Activated CD4-positive, alpha-beta T cell treated with anti-CD3 and anti-CD28 coated beads for 4 hours (primary cell): ENCODE measurements at places on chromosomes 5 and 9.
A peak's percentile ranks its signal among the peaks of the same experiment; 100 is the strongest.

DNA sequence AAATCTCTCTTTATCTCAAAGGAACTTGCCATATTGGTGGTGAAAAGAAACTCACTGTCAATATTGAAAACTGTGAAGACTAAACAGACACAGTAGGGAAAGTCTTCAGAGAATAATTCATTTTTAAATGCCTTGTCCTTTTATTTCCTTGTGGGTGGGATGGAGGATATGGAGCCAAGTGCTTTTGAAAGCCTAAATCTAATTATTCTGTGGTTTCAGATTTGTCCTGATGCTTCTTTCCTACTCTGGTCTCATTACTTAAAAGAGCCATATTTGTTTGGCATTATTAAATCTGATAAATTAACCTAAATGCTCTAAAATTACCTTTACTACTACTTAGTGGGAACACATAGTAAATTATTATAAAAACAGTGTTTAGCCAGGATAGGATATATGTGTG, 258.3 kb upstream of the EFNA5 start:
- DNase-seq, result no peak

- DNase-seq, result no peak
Measured at GRCh38 chr9:36214571-36214970, 23.9 kb downstream of the CLTA start.

GRCh38 chr5:181142054-181142453, 5.3 kb upstream of the OR2V2 start:
- no peak for DNase-seq

DNA sequence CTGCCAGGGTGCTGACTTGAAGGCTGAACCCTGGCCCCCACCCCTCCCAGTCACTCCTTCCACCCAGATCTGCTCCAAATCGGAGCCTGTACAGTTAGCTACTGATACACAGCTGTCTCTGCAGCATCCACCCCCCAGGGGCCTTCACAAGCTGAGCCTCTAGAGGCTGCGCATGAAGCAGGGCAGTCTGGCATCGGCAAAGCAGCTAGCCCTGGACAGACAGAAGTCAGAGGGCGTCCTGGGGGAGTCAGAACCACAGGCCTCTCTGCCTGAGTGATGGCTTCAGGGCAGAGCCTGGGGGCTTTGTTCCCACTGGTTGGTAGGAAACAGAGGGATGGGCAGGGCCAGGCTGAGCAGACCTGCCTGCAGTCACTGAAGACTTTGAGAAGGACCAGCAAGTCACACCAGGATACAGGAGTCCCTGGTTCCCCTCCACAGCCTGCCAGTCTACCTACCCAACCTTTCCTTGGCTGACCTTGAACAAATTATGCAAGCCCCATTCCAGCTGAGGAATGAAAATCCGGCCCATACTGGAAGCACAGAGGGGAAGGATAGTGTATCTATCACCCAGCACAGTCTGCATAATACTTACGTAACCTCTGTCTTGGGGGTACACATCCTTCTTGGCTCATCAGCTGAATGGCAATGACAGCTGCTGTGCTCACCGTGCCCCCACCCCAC, 8.8 kb downstream of the VDAC1 start:
- no peak for DNase-seq

GRCh38 chr5:54362434-54362833, 52.1 kb upstream of the ARL15 start:
- no peak for DNase-seq

DNA sequence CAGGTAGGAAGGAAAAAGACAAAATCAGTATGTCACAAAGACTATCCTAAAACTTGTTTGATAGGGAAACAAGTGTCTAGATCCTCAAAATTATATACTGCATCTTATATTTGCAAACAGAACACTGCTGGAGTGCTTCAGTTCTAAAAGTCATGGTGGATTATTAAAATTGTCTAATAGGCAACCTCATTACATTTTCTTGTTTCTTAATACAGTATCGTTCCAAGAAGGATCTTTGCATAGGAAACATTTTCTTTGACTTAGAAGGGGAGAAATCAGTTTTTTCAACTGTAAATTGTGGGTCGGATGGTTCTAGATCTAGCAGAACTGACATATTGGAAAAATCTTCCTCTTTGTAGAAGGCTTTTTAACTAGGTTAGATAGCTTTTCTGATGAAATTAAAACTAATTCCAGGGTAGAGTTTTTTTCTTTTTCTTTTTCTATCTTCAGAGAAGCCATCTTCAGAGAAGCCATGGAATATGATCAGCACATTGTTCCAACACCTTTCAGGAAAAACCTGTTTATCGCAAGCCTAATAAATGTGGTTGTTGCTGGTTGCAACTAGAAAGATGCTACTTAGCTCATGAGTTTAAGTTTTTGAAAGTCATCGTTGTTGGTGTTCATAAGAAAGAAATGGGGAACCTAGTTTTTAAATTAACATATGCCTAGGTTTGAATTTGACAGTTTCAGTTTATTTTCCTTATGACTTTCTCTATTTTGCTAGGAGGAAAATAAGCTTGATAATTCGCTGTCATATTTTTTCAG, 7.4 kb downstream of the CPEB4 start:
- no peak for DNase-seq

DNA sequence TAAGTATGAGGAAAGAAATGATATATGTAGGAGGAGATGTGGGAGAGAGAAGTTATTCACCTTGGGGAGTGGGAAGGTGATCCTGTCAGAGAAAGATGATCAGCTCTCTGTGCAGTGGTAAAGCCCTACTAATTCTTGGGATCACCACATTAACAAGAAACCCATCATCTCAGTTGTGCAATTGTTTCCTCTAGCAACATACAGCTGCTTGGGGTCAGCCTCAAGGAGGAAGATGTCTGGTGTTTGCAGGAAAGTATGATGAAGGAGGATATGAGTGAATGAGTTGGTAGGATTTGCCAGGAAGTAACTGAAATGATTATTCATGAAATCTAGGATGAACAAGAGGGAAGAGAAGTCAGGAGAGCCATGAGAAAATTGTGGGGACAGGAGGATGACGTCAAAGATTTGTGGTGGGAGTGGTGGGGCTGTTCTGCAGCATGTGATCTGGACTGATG, 50.1 kb downstream of the TNFSF8 start:
- no peak for DNase-seq

DNA sequence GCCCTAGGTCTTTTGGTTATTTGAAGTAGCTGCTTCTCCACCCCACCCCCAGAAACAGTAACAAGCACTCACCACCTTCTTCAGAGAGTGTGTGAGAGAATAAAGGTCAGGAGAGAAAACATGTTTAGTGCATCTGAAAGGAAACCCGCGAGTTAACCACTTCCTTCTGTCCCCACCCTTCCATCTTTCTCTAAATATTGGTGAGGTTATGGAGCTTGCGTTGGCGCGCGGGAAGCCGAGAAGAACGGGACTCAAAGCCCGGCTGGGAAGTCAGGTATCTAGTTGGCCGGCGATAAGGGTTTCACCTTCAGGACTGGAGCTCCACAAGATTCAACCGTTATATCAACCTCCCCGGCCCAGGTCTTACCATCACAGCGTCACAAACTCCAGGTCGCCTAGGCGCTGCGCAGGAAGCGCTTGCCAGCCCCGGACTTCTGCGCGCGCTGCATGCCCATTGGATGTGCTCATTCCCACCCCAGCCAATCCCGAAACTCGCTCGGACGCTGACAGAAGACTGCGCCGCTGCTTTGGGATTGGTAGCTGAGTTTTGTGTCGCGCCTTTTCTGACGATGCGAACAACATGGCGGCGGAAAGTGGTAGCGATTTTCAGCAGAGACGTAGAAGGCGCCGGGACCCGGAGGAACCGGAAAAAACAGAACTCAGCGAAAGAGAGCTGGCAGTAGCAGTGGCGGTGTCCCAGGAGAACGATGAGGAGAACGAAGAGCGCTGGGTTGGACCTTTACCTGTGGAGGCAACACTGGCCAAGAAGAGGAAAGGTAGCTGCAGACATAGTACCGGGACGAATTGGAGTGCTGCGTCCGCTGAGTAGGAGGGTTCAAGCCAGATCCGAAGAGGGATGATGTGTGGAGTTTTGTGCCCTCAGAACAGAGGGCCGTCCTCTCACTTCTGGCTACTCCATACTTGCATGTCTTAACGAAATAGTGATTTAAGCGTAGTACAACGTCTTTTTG, at the start of the genes CENPK and PPWD1:
Gene CENPK, minus strand, starts transcription at position 438 of the 971 bp plus-strand sequence. CDS start 8,261 bp downstream, outside the sequence.
Gene PPWD1, plus strand, starts transcription at position 566 of the 971 bp plus-strand sequence. Its CDS starts 15 bp downstream, at position 581.
- peak; percentile 92 for DNase-seq
